ENCODE measurements at places on chromosomes 2 and 18.

DNA sequence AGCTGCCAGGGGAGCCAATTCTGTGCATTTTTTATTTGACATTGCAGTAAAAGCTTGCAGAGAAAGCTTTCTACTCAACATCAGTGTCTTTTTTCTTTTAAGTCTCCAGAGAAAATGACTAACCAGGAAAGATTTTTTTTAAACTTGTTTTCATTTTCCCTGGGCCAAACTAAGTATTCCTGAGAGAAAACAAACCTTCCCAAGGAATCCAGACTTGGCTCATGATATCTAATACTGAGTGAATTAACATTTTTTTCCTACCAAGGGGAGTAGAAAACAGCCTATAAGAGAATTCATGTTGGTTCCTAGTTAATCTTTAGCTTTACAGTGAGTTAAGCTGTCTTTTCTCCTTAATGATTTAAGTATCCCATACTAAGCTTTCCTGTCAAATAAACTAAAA is 46.7 kb downstream of the DAPL1 start:
- DNase-seq, result peak; percentile 70

GRCh38 chr2:5007596-5007995 is 684.6 kb upstream of the SOX11 start:
- DNase-seq, result no peak

DNA sequence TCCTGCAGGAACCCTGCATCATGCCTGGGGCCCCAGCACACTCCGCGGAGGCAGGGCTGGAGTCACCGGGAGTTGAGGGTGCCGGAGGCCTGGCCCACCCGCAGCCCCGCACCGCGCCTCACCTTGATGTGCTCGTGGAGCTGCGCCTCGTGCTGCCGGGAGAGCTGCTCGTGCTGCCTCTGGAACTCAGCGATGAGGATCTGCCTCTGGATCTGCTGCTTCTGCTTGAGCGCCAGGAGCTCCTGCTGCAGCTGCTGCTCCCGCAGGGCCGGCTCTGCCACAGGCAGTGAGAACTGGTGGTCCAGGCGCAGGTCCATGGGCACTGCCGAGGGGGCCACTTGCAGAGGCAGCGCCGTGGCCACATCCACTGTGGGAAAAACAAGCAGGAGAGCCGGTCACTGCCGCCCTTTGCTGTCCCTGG is 211.1 kb downstream of the HDAC4 start:
- no peak for DNase-seq

DNA sequence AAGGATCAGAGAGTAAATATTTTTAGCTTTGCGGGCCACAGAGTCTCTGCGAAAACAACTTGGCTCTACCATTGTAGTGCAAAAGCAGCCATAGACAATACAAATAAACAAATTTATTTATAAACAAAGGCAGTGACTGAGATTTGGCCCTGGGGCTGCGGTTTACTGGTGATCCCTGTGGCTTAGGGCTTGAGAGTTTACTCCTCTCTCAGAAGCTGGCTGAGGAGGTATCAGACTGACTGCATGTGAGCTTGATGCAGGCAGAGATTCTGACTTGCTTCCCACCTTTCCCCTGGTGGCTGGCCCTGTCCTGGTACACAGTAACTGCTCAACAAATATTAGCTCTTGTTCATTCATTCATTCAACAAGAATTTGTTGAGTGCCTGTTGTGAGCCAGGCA is 81.5 kb downstream of the PRKCE start:
- no peak for DNase-seq

DNA sequence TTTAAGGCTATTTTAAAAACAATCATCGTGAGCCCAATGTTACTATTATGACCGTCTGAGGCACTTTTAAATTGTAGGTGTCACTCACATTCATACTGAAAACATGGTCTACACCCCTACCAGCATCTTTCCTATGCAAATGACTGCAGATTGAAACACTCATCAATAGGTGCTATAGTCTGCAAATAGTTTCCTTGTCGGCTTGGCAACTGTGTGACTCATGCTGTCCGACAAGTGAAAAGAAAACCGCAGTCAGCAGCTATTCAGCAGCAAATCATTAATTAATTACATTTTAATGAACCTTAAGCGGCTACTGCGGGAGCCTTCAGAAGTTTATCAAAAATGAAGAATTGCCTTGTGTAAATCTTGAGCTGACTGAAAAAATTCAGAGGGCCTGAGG is 134.4 kb downstream of the FIGN start:
- no peak for DNase-seq

GRCh38 chr2:23002234-23002633 is 382.7 kb upstream of the KLHL29 start:
- DNase-seq, result no peak

DNA sequence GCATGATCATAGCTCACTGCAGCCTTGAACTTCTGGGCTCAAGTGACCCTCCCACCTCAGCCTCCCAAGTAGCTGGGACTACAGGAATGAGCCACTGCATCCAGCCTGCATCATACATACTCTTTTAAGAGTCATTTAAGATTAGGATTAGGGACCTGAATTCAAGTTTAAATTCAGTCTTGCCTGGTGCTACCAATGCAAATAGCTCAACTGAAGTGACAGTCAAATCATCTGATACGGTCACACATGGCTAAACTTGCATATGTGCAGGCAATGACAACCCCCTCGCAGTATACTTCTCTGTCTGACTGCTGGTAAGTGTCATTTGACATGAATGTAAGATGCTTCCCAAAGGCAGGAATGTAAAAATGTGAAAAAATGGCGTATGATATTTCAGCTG is 31.8 kb upstream of the TMEM131 start:
- no peak for DNase-seq

- DNase-seq, result no peak
Observed at GRCh38 chr2:230319211-230319862, 7.7 kb upstream of the SP140L start.

GRCh38 chr2:69581774-69582581 is 61.6 kb downstream of the AAK1 start:
- DNase-seq, result no peak

- DNase-seq, result no peak
Observed at GRCh38 chr2:20381457-20381856, 30.8 kb upstream of the PUM2 start.

- no peak for DNase-seq
Observed at GRCh38 chr2:23806201-23806600, 120.7 kb downstream of the ATAD2B start.

Measured in fibroblast of skin of left quadriceps (primary cell).